Kidney (tissue), 22 donors: ENCODE measurements at places on chromosomes 3 and 15. TPM values are rescaled to one million over a fixed set of nuclear protein-coding genes. Genes with fewer than 3 reads are reported as not detected.

The DNAH1 gene
- polyA plus RNA-seq: 1.7 TPM

The MOBP gene
- polyA plus RNA-seq: not detected

The THSD4 gene
- 9.4 TPM for polyA plus RNA-seq

The TTLL13 gene
- 0.88 TPM for polyA plus RNA-seq

The UCN2 gene
- polyA plus RNA-seq: not detected

The TEX55 gene
- polyA plus RNA-seq: not detected

The PCSK6 gene
- polyA plus RNA-seq: 3.8 TPM

The CFAP161 gene
- polyA plus RNA-seq: not detected

The THUMPD3 gene
- 31.9 TPM for polyA plus RNA-seq

The BCL6 gene
- 7.3 TPM for polyA plus RNA-seq

The A4GNT gene
- not detected for polyA plus RNA-seq

The ATP13A4 gene
- 0.49 TPM for polyA plus RNA-seq

The ZDHHC23 gene
- 4.8 TPM for polyA plus RNA-seq

The GOLGA6D gene
- polyA plus RNA-seq: not detected

The FOXL2 gene
- polyA plus RNA-seq: not detected

The REC114 gene
- not detected for polyA plus RNA-seq

The SPCS1 gene
- polyA plus RNA-seq: 265 TPM

The AADAC gene
- polyA plus RNA-seq: not detected

The KCNH8 gene
- not detected for polyA plus RNA-seq
